ENCODE measurements at places on chromosomes 13 and 19.

DNA sequence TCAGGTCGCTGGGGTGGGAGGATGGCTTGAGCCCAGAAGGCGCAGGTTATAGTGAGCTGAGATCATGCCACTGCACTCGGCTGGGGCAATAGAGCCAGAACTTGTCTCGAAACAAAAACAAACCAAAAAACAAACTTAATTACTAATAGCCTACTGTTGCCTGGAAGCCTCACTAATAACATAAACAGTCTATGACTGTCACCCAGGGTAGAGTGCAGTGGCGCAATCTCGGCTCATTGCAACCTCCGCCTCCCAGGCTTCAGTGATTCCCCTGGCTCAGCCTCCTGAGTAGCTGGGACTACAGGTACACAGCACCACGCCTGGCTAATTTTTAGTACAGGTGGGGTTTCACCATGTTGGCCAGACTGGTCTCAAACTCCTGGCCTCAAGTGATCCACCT, 18.0 kb downstream of the CATSPERD start:
- DNase-seq = no peak

- DNase-seq = no peak
Measured at GRCh38 chr13:43309311-43309710, 285.9 kb downstream of the DNAJC15 start.

DNA sequence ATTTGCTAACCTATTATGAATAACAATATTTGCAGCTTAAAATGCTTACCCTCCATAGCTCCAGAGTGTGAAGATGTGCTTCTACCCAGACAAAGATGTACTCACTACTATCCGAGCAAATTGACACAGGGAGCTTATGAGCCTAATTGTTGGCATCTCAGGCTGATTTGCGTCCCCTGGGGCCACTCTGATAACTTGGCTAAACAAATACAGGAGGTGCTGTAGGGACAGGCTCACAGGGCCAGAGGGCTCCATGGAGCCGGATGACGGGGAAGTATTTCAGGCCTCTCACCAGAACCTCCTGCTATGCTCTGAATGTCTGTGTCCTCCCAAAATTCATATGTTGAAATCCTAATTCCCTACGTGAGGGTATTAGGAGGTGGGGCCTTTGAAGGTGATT, 26.7 kb upstream of the C19orf12 start:
- DNase-seq = no peak

DNA sequence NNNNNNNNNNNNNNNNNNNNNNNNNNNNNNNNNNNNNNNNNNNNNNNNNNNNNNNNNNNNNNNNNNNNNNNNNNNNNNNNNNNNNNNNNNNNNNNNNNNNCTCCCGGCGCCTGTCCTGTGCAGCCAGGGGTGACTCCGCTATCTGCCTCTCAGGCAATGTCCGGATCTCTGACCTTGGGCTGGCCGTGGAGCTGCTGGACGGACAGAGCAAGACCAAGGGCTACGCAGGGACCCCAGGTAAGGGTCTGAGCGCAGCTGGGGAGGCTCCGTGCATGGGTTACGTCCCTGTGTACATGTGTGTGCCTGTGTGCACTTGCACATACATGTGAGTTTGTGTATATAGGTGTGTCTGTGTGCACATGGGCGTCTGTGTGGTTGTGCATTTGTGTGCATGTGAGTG, 36.1 kb upstream of the TMEM255B start:
- DNase-seq = no peak

- no peak for DNase-seq
Measured at GRCh38 chr13:27280009-27280656, 9.5 kb downstream of the RASL11A start.

DNA sequence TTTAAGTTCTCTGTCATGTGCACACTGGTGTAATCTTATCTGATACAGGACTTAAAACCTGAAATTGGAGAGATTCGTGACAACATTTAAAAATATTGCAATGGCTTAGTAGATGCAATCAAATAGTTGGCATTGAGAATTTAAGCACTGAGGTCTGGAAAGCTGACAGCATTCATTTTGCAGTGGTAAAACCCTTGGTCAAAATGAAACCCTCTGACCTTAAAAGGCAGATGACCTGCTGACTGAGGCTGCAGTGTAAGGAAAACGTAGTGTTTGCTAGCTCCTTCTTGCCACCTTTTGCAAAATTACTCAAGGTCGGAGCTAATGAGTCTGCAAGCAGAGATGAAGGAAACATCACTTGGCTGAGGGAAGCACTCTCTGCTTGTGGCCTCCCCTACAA, 150.6 kb downstream of the KCTD12 start:
- DNase-seq = no peak

DNA sequence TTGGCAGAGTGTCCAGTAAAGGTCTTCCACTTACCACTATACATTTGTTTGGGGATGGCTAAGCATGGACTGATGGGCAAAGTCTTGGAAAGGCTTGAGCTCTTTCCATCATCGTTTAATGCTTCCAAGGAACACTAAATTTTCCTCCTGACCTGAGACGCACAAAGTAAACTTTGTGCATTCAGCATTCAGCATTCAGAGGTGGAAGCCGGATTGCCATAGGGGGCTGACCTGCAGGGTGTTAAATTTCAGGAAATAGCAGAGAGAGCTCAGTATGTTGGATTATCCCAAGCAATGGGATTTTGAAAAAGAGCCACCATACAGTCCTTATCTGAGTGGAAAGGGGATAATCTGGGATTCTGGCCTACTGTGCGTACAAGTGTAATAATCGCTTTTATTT, 14.0 kb downstream of the ZNF552 start:
- DNase-seq = no peak

DNA sequence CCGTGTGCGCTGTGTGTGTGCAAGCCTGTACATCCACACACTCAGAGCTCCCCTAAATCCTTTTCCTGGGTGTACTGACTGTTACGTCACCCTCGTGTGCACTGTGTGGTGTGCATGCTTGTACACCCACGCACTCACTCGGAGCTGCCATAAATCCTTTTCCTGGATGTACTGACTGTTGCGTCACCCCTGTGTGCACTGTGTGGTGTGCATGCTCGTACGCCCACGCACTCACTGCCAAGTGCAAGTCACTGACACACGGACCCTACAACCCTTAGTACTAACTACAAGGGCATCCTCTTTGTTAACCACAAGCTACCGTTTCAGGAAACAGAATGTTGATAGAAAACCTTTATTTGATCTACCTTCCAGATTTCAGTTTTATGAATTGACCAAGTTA, 983.4 kb downstream of the EFNB2 start:
- DNase-seq = no peak

- no peak for DNase-seq
Measured at GRCh38 chr19:15262011-15262410, 29.8 kb upstream of the EPHX3 start.

GRCh38 chr19:4547303-4548237, 7.7 kb upstream of the LRG1 start:
- no peak for DNase-seq

DNA sequence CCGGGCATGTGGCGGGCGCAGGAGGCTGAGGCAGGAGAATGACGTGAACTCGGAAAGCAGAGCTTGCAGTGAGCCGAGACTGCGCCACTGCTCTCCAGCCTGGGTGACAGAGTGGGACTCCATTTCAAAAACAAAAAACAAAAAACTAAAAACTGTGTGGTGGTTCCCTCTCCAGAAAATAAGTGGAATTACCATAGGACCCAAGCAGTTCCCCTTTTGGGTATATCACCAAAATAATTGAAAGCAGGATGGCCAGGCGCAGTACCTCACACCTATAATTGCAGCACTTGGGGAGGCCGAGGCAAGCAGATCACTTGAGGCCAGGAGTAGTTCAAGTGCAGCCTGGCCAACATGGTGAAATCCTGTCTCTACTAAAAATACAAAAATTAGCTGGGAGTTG, 15.7 kb upstream of the LDLR start:
- DNase-seq = no peak

GRCh38 chr19:11041966-11042627, 47.2 kb upstream of the LDLR start:
- no peak for DNase-seq

DNA sequence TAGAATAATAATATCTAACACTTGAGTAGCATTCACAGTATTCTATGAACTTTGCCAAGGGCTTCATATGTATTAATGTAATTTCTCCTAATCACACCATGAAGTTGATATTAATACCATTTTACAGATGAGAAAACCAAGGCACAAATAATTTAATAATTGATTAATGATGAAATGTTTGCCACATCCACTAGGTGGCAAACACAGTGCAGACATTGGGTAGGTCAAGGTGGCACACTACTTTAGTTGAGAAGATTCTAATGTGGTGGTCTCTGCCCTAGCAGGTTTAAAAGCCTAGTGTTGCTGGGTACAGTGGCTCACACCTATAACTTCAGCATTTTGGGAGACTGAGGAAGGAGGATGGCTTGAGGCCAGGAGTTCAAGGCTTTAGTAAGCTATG, 412.4 kb downstream of the SUCLA2 start:
- DNase-seq = no peak

GRCh38 chr13:66659286-66659685, 570.9 kb downstream of the PCDH9 start:
- DNase-seq = no peak

- DNase-seq = no peak
Measured at GRCh38 chr13:98785405-98785804, 32.9 kb upstream of the SLC15A1 start.

DNA sequence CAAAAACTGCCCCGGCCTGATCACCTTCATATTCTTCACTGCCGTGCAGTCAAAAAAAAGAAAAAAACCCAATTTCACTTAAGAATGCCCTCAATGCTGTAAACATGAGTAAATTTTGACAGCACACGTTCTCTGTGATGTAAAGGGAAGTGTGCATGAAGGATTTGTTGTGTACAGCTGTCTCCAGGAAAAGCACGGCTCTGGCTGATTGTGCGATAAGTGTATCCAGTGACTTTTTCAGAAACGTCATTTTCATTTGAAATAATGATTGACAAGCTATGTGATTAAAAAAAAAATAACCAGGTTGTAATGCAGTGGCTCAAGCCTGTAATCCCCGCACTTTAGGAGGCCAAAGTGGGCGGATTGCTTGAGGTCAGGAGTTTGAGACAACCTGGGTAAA, 39.6 kb downstream of the ANKRD10 start:
- DNase-seq = no peak

- DNase-seq = no peak
Measured at GRCh38 chr13:22839603-22840530, 340.9 kb upstream of the SGCG start.

GRCh38 chr19:49441210-49441959, at the start of gene SLC17A7:
Gene SLC17A7 (minus strand): TSS chr19:49441527. CDS start chr19:49441379, 148 bp downstream.
- no peak for DNase-seq

- DNase-seq = no peak
Measured at GRCh38 chr19:30870876-30871275, 478.4 kb downstream of the TSHZ3 start.

DNA sequence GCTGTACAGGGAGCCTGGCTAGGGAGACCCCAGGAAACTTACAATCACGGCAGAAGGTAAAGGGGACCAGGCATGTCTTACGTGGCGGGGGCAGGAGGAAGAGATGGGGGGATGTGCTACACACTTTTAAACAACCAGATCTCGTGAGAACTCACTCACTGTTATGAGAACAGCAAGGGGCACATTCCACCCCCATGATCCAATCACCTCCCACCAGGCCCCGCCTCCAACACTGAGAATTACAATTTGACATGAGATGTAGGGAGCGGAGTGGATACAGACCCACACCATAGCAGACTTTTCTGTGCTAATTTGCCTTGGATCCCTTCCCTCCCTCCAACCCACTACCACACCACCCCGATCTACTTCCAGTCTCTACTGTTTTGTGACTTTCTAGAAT, 106.7 kb upstream of the PEG3 start:
- DNase-seq = no peak

DNA sequence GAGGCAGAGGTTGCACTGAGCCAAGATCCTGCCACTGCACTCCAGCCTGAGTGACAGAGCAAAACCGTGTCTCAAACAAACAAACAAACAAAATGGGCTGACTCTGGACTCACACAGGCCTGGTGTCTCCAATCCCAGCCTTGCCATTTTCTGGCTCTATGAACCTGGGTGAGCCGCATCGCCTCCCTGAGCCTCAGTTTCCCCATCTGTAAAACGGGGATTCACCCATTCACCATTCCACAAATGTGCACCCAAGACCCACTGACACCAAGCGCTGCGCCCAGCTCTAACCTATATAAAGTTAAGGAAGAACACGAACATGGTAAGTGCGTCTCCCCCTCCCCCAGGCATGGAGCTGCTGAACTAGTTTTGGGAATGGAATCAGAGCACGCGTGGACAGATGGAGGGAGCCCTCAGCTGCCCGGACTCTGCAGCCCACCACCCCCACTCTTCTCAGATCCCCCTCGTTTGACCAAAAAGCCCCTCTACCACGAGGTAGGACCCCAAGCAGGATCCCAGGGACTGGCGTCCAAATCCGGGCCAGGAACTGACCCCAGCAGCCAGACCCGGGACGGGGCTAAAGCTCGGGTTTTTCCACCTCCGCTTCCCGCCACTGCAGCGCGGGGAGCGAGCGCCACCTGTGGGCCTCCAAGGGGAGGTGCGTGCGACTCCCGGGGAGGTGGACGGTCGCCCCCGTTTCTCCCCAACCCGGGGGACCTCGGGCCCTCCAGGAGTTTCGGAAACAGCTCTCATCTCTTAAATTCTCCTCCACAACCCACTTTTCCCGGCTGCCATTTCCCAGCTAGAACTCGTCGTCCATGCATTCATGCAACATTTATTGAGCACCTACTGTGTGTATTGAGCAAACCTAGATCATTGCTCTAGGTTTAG, 33.0 kb upstream of the ADGRE5 start:
- DNase-seq = no peak
